ENCODE measurements at places on chromosomes 11 and 22. TPM values are rescaled to one million over a fixed set of nuclear protein-coding genes. Genes with fewer than 3 reads are reported as not detected.

FGF3 gene
- total RNA-seq: not detected

OR5A2 gene
- not detected for total RNA-seq

GRM5 gene
- not detected for total RNA-seq

DMC1 gene
- 0.55 TPM for total RNA-seq

ROBO4 gene
- total RNA-seq: 0.41 TPM

NRIP3 gene
- 0.89 TPM for total RNA-seq

ANO1 gene
- 0.38 TPM for total RNA-seq

TMEM138 gene
- 54.0 TPM for total RNA-seq

CYB561A3 gene
- 49.1 TPM for total RNA-seq

Measured in T-cell (primary cell).